NCI-H187 (cell line): ENCODE measurements at places on chromosomes 13 and 19.

- no peak for DNase-seq
These were observed at the start of gene ICAM3 for GRCh38 chr19:10339380-10339960. Gene ICAM3, minus strand, starts transcription at chr19:10339624. Its CDS starts 10 bp downstream, at chr19:10339614.

DNA sequence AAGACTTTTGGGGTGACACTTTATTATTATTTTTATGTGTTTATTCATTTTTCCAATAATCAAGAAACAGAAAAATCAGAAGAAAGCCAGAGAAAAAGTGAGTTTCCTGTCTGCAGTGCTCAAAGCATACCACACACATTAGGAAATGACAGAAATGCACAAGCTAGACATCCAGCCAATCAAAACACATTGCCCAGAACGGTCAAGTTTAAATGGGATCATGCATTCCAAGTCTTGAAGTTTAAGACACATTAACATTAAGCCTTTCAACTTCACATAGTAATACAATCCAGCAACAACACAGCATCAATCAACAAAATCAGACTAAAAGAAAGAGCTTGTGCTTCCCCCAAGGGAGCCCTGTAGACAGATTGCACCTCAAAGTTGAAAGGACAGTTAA lies 28.7 kb upstream of the MEDAG start:
- DNase-seq, result no peak

- no peak for DNase-seq
These were observed 134.7 kb downstream of the KCNRG start for GRCh38 chr13:50149932-50150331.

DNA sequence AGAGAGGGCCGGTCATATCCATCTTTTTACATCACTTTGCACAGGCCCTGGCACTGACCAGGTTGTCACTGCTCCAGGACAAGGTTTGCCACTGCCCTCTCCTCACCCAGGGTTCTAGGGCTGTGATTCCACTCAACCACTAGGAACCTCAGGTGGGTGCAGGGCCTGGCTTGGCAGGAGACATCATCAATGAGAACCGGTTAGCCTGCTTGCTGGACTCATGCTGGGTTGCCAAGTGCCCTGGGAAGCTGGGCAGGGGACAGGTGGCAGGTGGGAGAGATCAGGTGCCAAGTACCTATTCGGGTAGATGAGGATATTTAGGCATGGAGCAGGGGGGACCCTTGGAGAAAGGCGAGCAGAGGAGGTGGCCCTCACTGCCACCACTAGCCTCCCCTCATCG lies 4.2 kb upstream of the CERS4 start:
- no peak for DNase-seq

GRCh38 chr19:17762505-17763229 lies 11.4 kb downstream of the FCHO1 start:
- no peak for DNase-seq

GRCh38 chr19:8988204-8988603 lies 22.0 kb downstream of the MUC16 start:
- no peak for DNase-seq

DNA sequence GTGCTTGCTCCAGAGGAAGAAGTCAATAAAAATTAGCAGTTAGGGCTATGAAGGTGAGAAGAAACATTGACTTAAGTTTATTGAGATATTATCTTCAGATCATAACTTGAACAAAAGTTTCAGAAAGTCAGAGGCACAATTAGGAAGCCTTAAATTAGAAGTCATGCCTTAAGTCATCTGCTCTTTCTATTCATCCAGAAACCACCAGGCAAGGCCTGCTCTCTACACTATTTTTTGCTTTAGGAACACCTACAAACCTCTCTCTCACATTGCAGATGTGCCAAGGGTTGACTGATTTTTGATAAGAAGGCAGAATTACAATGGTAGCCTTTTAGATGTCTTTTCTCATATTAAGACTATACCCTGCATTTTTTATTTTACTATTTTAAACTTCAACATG lies 268.7 kb downstream of the SPRY2 start:
- DNase-seq, result no peak

DNA sequence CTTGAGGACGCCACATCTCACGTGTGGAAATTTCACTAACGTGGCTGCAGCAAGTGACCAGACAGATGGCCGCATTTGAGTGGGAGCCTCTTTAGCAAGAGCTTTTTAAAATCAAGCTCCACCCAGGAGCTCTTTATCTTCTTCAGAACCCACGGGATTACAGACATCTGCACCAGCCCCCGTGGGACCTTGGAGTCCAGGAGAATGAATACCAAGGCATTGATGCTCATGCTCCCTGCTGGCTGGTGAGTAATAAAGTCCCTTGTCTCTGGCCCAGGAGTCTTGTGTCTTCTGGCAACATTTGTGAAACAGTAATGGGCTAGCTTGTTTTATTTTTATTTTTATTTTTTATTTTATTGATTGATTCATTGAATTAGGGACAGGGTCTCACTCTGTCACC lies 64.4 kb downstream of the TRPM4 start:
- no peak for DNase-seq

DNA sequence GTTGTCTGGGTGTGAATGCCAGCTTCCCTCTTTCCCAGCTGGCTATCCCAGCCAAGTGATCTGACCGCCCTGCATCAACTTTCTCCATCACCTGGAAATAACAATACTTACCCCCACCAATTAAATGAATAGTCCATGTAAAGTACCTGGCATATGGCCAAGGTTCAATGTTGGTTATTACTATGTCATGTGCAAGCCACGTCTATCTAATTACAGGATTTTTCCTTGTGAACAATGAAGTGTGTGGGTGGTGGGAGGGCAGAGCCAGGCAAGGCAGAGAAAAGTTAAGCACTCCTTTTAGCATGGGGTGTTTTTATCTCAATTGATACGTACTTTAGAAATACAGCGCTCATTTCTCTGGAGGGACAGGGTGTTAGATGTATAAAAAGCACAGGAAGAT lies 121.1 kb downstream of the NHLRC3 start:
- DNase-seq, result no peak

DNA sequence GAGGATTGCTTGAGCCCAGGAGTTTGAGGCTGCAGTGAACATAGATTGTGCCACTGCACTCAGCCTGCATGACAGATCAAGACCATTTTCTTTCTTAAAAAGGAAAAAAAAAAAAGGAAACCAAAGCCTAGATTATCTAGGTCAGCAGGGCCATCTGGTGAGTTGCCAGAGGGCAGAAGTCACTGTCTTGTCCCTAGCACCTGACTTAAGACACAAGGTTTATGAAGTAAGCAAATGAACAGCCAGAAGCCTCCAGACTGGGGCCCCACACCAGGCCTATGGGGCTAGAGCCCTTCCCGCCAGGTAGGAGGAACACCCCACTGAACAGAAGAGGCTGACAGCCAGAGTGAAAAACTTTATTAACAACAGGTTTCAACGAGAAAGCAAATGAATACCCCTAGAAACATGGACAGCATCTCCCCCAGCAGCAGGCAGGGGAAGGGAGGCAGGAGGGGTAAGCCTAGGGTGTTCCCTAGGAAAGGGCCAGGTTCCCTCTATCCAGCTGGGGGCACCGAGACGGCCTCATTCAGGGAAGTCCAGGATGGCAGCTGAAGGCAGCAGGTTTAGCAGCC lies 1.2 kb downstream of the WDR83 start:
- no peak for DNase-seq

GRCh38 chr13:91323349-91323748 lies 24.1 kb upstream of the MIR17HG start:
- DNase-seq, result no peak

DNA sequence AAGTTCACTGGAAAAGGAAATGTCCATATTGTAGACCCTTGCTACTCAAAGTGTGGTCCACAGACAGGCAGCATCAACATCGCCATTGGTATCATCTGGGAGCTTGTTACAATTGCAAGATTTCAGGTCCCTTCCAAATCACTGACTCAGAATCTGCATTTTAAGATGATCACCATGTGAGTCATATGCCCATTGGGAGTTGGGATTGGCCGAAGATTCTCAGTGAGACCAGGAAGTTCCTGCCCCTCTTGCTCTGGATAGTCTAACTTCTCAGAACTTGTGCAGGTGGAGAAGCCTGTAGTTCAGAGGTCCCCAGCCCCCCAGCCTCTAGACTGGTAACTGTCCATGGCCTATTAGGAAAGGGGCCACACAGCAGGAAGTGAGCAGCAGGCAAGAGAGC lies 48.9 kb upstream of the URAD start:
- no peak for DNase-seq

GRCh38 chr19:13068085-13068846 lies 34.4 kb downstream of the LYL1 start:
- DNase-seq, result no peak

GRCh38 chr13:76009267-76009890 lies 373.2 kb downstream of the LMO7 start:
- DNase-seq, result no peak

DNA sequence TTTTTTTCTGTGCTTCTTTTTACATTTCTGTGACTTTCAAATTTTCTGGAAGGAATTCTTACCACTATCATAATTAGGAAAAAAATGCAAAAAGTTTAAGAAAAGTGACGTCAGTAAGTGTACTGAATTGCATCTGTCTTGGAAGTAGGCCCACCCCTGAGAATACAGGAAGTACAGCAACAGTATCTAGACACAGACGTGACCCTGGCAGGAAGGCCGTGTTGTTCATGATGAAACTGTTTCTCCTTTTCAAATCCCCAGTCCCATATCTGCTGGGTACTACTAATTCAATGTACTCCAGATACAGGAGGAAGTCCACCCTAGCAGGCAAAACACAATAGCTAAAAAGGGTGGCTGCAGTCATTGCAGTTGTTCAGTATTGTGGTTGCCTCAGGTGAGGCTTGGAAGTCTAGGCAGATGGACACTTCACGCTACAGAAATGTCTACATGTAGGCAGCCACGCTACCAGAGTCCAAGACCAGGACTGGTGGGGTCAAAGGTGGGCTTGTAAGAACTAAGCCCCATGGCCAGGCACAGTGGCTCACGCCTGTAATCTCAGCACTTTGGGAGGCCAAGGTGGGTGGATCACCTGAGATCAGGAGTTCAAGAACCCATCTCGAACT lies 49.6 kb upstream of the MED4 start:
- DNase-seq, result no peak

DNA sequence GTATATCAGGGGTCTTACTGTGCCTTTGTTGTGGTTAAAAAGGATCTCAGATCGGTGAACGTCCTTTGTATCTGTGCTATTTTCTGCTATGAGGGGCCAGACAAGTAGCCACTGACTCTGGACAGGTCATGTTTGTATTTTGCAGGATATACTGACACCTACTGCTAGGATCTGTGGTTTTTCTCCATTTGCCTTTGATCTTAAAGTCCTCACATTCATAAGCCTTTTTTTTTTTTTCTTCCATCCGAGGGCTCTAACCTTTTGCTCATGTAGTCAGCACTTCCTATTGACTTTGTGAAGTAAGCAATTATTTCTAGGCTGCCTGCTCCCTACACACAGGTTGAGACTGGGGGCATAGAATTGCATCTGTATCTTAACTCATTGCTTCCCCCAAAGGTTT lies 106.2 kb downstream of the SLITRK5 start:
- no peak for DNase-seq

GRCh38 chr13:39330504-39330903 lies 272.5 kb downstream of the LHFPL6 start:
- no peak for DNase-seq

GRCh38 chr19:29690842-29691241 lies 24.2 kb downstream of the C19orf12 start:
- no peak for DNase-seq

DNA sequence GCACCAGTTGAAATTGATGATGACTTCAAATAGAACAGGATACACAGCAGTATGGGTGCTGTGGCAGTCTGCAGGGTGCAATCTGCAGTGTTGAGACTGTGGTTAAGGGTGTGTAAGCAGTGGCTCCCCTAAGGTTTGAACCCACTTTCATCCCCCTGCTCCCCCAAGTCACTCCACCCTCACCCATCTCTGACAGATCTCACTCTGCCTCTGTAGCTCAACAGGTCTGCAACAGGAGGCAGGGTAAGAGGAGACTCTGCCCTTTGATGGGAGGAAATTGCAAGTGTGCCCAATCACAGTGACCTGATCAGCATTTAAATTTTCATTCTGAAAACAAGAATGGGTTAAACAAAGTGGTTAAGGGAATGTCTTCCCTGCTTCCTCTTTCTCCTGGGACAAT lies 92.4 kb downstream of the DCT start:
- DNase-seq, result no peak

GRCh38 chr19:32421589-32422361 lies 16.2 kb downstream of the DPY19L3 start:
- no peak for DNase-seq
